ENCODE measurements at places on chromosomes 11 and 22. TPM values are rescaled to one million over a fixed set of nuclear protein-coding genes. Genes with fewer than 3 reads are reported as not detected.

The ASCL3 gene
- not detected for total RNA-seq

The UBQLNL gene
- total RNA-seq, result not detected

The DMC1 gene
- 14.2 TPM for total RNA-seq

The PLA2G3 gene
- total RNA-seq, result not detected

The DEFB131B gene
- total RNA-seq, result not detected

The POLR2F gene
- 113 TPM for total RNA-seq

The DBX1 gene
- total RNA-seq, result not detected

The NFAM1 gene
- total RNA-seq, result 0.05 TPM

The VSIG10L2 gene
- not detected for total RNA-seq

Data from activated CD4-positive, alpha-beta T cell treated with anti-CD3 and anti-CD28 coated beads, Interleukin-2, amount 10 ng/mL, durations not matched to agents 24 days and 14 days (primary cell).